ENCODE measurements at places on chromosomes 13 and 19. TPM values are rescaled to one million over a fixed set of nuclear protein-coding genes. Genes with fewer than 3 reads are reported as not detected.

Gene BCL2L12
- 24.7 TPM for polyA plus RNA-seq

Gene NBEA
- 12.7 TPM for polyA plus RNA-seq

Gene ZNF541
- polyA plus RNA-seq: 0.23 TPM

Gene NOVA2
- polyA plus RNA-seq: 9.7 TPM

Gene ZNF442
- 6.4 TPM for polyA plus RNA-seq
